ENCODE measurements at places on chromosomes 16 and 17. TPM values are rescaled to one million over a fixed set of nuclear protein-coding genes. Genes with fewer than 3 reads are reported as not detected.

The RNF157 gene
- total RNA-seq, result not detected

The EMP2 gene
- total RNA-seq, result 37.7 TPM

The TBC1D3 gene
- total RNA-seq, result not detected

The RAB26 gene
- total RNA-seq, result 1.7 TPM

The P2RX5 gene
- total RNA-seq, result 3.6 TPM

The CHST6 gene
- total RNA-seq, result 0.48 TPM

The VAMP2 gene
- total RNA-seq, result 3.4 TPM

The KRTAP2-2 gene
- total RNA-seq, result not detected

The TBC1D10B gene
- 22.6 TPM for total RNA-seq

The SP6 gene
- total RNA-seq, result 2.2 TPM

The CES5A gene
- not detected for total RNA-seq

The CD300LG gene
- not detected for total RNA-seq

The SLC22A31 gene
- not detected for total RNA-seq

The CACNB1 gene
- total RNA-seq, result 6.7 TPM

The QRICH2 gene
- 4.1 TPM for total RNA-seq

The LRRC46 gene
- total RNA-seq, result not detected

The HS3ST2 gene
- total RNA-seq, result 0.64 TPM

The FOXL1 gene
- total RNA-seq, result 0.72 TPM

The SCIMP gene
- total RNA-seq, result under 0.01 TPM

The PTGES3L gene
- total RNA-seq, result 0.21 TPM

The CUEDC1 gene
- 5.8 TPM for total RNA-seq

The SMYD4 gene
- 9.4 TPM for total RNA-seq

The KRTAP4-4 gene
- not detected for total RNA-seq

The ABCC12 gene
- total RNA-seq, result not detected

The DNASE1L2 gene
- total RNA-seq, result not detected

The C17orf50 gene
- not detected for total RNA-seq

The RPL27 gene
- total RNA-seq, result 1,825 TPM

The SLC6A2 gene
- not detected for total RNA-seq

The KCNH4 gene
- total RNA-seq, result not detected

The TLCD1 gene
- 9.4 TPM for total RNA-seq

Measured in tracheal epithelial cell (primary cell).